EL (cell line): ENCODE measurements at places on chromosomes 16 and 17.

GRCh38 chr17:58995247-58995940 lies 111.3 kb downstream of the TRIM37 start:
- peak; percentile 32 for DNase-seq

- DNase-seq, result no peak
Measured at GRCh38 chr17:75365009-75365930, 40.2 kb downstream of the GRB2 start.

DNA sequence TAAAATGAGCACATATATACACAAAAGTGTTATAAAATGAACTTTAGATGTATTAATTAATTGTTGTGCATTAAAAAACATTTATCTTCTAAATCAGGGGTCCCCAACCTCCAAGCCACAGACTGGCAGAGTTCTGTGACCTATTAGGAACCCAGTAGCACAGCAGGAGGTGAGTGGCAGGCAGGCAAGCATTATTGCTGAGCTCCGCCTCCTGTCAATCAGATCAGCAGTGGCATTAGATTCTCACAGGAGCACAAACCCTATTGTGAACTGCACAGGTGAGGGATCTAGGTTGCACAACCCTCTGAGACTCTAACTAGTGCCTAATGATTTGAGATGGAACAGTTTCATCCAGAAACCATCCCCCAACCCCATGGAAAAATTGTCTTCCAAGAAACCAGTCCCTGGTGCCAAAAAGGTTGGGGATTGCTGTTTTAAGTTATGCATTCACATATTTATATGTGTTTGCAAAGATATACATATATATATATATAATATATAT lies 583.7 kb downstream of the KCNJ2 start:
- DNase-seq, result no peak

GRCh38 chr17:13351046-13351445 lies 250.7 kb downstream of the HS3ST3A1 start:
- peak; percentile 66 for DNase-seq

- DNase-seq, result no peak
Measured at GRCh38 chr16:86107215-86107825, 208.4 kb downstream of the IRF8 start.

DNA sequence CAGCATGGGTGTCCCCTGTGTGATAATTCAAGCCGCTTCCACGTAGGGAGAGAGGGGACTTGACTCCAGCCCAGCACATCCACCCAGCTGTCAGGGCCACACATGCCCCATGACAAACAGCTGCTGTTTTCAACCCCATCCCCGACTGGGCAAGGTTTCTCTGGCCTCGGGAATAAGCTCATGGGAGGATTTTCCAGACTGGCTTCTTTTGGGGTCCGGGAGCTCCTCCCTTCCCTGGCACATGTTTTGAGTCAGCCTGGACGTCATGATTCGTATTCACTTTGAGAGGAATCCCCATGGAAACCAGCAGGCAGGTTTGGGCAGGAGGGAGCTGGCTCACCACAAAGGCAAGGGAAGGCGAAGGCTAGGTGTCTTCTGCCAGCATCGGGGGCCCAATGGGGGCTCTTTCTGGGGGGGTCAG lies 156.4 kb downstream of the CMIP start:
- peak; percentile 64 for DNase-seq

- peak; percentile 30 for DNase-seq
Measured at GRCh38 chr16:30113031-30113710, at the start of gene GDPD3. TSS of gene GDPD3 (minus strand) at chr16:30113537. CDS start at chr16:30113478, 59 bp downstream.

GRCh38 chr17:18040261-18040858 lies 1.2 kb downstream of the GID4 start:
- peak; percentile 11 for DNase-seq

GRCh38 chr17:4708436-4708835 lies 2.0 kb upstream of the ARRB2 start:
- DNase-seq, result no peak

- DNase-seq, result peak; percentile 77
Measured at GRCh38 chr17:2025622-2026309, 632 bp upstream of the RTN4RL1 start.

GRCh38 chr16:20870122-20870820 lies 29.9 kb downstream of the DCUN1D3 start:
- no peak for DNase-seq

DNA sequence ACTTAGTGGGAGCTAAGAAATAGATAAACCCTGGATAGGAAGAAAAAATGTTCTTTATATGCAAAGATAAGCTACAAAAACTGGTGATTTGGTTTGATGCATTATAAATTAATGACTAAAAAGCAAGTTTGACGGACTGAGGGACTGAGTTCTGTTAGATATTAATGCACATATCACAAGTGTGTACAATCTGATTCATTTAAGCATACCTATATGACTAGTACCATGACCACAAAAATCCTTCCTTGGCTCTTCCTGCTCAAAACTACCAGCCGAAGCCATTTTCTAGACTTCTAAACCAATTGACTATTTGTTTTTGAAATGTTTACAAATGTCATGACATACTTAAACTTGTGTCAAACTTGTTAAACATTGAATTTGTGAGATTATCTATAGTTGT lies 374.5 kb upstream of the MON1B start:
- no peak for DNase-seq

GRCh38 chr17:51797150-51797549 lies 361.4 kb downstream of the CA10 start:
- DNase-seq, result no peak

GRCh38 chr16:68093816-68094613 lies 8.8 kb downstream of the NFATC3 start:
- DNase-seq, result peak; percentile 50

- DNase-seq, result peak; percentile 31
Measured at GRCh38 chr17:43702637-43703036, 40.9 kb upstream of the MEOX1 start.

- no peak for DNase-seq
Measured at GRCh38 chr17:80031691-80032430, 3.8 kb downstream of the TBC1D16 start.

- no peak for DNase-seq
Measured at GRCh38 chr16:86523166-86523740, 12.9 kb downstream of the FOXF1 start.

DNA sequence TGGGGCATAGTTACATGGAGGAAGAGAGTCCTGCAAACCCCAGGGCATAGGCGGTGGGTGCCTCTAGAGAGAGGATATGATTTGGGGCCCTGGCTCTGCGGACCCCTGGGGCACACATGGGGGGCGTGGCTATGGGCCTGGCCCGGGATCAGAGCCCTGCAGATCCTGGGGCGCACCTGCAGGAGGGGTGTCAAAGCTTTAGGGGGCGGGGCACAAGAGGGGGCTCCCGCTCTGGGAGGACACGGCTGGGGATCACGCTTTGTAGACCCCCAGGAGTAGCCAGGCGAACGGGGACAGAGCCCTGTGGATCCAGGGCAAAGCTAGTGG lies 497 bp downstream of the BCL7C start:
- DNase-seq, result no peak

- peak; percentile 50 for DNase-seq
Measured at GRCh38 chr17:57444682-57445450, 188.5 kb downstream of the MSI2 start.

GRCh38 chr17:68324114-68324513 lies 32.8 kb downstream of the ARSG start:
- no peak for DNase-seq

DNA sequence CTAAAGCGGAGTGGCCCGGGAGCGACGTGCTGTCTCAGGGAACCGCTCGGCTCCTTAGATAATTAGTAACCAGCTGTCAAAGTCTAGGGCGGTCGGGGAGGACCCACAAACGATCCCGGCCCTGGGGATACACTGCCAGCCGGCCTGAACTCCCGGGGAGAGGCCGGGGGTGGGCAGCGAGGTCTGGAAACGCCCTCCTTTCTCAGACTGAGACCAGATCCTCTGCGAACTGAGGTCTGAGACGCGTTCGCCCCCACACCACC lies 1.3 kb downstream of the HNF1B start:
- no peak for DNase-seq

GRCh38 chr16:90020838-90021382 lies 1.7 kb upstream of the DBNDD1 start:
- peak; percentile 62 for DNase-seq

DNA sequence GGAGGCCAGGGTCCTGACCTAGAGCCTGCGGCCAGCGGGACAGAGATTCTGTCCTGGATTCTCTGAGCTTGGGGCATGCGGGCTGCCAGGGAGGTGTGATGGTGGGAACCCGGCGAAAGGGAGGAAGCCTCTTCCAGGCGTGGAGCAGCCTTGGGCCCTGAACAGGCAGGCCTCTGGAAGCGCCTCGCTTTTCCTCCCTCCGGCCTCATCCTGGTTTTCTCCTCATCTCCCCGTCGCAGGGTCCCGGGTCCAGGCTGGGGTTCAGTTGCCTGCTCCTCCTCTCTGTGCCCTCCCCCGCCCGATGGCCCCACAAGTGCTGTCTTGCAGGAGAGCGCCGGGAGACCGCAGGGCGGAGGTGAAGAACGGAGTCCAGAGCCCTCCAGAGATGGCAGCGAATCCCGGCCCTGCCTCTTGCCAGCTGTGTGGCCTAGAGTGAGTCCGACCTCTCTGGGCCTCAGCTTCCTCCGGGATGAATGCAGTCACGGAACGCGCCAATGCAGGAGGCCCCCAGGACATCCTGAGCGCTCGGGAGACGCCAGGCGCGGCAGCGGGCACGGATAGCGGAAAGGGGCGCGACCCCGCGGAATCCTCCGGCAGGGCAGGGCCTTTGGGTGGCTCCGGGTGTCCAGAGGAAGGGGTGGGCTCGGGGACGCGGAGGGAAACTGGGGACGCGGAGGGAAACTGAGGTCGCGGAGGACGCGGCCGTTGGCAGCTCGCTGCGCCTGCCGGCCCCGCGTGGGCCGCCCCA lies 553 bp upstream of the RAB11FIP4 start:
- no peak for DNase-seq

DNA sequence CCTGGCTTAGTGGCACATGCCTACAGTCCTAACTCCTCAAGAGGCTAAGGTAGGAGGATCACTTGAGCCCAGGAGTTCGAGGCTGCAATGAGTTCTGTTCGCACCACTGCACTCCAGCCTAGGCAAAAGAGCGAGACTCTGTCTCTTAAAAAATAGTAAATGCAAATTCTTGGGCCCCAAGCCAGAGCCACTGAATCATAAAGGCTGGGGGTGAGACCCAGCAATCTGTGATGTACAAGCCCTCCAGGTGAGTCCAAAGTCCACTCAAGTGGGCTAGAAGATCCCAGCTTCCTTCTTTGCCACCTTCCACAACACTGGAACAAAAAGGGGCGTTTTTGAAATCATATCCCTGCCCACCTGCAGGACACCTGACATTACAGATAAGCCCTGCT lies 16.9 kb downstream of the TRIM25 start:
- no peak for DNase-seq

DNA sequence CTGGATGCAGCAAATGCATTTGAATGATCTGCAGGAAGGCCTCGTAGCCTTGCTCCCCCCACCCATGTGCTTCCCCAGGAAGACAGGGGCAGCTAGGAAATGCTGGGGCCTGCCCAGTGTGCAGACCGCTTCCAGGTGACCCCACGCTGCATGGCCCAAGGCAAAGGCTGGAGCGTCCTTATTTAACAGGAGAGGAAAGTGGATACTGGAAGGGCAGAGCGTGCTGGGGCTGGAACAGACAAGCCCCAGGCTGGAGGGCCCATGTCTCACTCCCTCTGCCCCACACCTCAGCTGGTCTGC lies 26.1 kb upstream of the NPTX1 start:
- DNase-seq, result no peak

DNA sequence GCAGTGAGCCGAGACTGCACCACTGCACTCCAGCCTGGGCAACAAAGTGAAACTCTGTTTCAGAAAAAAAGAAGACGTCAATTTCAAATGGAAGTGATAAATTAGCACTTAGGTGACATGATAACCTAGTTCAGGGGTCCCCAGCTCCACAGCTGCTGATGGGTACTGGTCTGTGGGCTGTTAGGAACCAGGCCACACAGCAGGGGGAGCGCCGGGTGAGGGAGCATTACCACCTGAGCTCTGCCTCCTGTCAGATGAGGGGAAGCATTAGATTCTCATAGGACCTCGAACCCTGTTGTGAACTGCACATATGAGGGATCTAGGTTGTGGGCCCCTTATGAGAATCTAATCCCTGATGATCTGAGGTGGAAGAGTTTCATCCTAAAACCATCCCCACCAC lies 253.0 kb downstream of the FOXL1 start:
- no peak for DNase-seq

- DNase-seq, result no peak
Measured at GRCh38 chr16:85901773-85902365, 2.9 kb downstream of the IRF8 start.

- peak; percentile 58 for DNase-seq
Measured at GRCh38 chr17:76268015-76268749, 3.0 kb downstream of the UBALD2 start.
